Fibroblast of lung (primary cell): ENCODE measurements at places on chromosomes 5 and 9.
A peak's percentile ranks its signal among the peaks of the same experiment; 100 is the strongest.

DNA sequence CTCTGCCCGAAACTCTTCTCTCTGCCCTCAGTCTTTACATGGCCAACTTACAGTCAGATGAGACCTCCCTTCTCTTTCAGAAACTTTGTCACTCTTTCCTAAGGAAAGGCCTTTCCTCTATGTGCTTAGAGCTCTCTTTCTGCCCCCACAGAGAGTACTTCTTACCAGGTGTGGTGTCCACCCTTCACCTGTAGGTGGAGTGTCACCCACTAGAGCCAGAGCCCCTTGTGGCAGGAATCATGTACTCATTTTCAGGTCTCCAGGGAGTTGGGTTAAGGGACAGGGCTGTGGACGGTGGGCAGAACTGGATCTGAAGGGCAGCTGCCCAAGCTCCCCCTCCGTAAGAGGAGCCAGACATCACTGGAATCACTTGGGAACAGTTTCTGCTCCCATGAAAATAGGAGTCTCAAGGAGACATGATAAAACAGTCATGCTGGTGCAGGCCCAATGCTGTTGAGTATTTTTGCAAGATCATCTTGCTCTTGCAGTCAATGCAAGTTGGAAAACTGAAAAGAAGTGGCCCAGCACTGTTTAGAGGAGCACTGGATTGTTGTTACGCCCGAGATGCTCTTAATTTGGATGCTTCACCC lies 436.7 kb downstream of the ZSWIM6 start:
- peak; percentile 13 for DNase-seq

- DNase-seq, result no peak
Observed at GRCh38 chr5:171369056-171369455, 18.6 kb upstream of the NPM1 start.

DNA sequence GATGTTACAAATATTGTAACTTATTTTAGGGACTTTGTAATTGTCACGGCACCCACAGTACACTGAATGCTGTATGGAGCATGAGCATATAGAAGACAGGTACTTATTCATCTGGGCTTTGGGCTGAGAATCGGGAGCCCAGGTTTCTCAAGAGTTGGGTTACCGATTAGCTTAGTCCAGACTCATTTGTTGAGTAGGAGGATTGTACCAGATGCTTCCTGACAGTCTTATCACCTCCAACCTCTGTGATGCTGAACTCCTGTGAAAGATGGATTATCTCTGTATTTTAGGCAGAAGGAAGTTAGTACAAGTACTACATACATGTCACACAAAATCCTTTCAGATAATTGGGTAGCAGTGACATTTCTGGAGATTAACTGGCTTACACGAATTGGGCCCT lies 79.2 kb downstream of the SV2C start:
- no peak for DNase-seq

GRCh38 chr5:94941122-94941755 lies 322.8 kb downstream of the SLF1 start:
- DNase-seq, result no peak

DNA sequence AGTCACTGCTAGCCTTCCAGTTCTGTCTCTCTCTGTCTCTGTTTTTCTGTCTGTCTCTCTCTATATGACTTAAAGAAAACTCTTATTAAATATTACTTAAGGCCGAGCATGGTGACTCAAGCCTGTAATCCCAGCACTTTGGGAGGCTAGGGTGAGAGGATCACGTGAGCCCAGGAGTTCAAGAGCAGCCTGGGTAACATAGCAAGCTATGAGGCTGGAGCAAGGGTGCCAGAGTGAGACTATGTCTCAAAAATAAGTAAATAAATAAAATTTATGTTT lies 1.7 kb upstream of the GBGT1 start:
- no peak for DNase-seq

GRCh38 chr5:139788294-139788910 lies 7.2 kb upstream of the PSD2 start:
- DNase-seq, result no peak

- DNase-seq, result no peak
Observed at GRCh38 chr9:70486127-70486526, 71.7 kb upstream of the KLF9 start.

DNA sequence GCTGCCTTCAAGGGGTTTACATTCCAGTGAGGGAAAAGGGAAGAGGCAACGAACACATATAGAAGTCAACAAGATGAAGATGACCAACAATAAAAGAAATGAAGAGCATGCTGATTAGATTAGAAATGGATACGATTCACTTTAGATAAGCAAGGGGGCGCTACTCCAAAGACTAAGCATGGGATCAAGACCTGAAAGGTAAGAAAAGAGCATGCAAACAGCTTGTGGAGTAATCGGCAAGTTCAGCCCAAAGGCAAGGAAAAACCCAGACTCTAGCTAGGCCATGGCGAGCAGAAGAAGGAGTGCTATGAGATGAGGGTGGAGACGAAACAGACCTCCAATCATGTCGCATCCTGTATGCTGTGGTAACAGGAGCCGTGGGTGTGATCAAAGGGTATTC lies 124.4 kb downstream of the FANCC start:
- DNase-seq, result no peak

DNA sequence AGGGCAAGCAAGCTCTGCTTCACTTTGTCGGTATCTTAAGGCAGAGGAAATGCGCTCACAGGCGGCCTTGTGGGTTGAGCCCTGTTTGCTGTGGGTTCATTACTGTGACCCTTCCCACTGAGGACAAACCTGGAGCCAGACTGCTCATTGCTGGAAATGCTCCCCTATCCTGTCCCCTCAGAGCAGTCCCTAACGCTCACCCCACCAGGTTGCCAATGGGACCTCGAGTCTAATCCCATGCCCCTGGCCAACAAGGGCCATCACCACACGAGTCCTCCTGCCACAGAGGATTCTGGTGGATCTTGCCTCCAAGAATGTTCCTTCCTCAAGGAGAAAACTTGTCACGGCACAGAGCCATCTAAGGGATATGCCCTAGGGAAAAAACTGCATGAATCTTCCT lies 14.6 kb downstream of the IPPK start:
- DNase-seq, result no peak

DNA sequence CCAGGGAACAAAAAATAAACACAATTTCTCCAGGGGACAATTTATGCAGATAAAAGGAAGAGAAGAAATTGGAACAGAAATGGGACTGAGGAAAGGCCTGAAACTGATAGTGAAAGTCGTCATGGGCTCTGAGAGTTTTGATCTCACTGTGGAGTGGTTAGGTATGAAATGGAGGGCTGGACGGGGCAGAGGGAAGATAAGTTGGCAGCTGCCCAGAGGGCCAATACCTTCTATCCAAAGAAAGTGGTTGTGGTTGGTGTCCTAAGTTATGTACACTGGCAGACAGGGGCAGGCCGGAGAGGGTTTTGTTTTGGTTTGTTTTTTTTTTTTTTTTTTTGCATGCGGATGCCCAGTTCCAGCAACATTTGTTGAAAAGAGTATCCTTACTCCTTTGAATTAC lies 46.1 kb downstream of the ZNF618 start:
- no peak for DNase-seq

- peak; percentile 67 for DNase-seq
Observed at GRCh38 chr9:114291064-114291474, 31.8 kb upstream of the ORM1 start.

- no peak for DNase-seq
Observed at GRCh38 chr9:109414125-109414785, 83.9 kb downstream of the PTPN3 start.

DNA sequence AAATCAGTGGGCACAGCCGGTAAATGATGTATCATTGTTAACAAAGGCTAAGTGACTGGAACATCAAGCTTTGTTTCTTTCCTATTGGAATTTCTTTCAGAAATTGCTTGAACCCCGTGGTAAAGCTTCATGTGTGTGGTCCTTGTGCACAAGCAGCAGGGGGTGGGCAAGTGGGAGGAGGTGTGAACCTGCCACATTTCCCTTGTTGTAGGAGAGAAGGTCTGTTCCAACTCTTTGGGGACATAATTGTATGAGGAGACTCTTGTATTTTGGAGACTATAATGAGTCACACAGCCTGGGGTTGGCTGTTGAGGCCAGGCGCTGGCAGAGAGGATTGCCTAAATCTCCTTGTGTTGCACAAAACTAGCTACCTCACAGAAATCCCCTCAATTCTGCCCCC lies 620.5 kb downstream of the IRX1 start:
- no peak for DNase-seq

DNA sequence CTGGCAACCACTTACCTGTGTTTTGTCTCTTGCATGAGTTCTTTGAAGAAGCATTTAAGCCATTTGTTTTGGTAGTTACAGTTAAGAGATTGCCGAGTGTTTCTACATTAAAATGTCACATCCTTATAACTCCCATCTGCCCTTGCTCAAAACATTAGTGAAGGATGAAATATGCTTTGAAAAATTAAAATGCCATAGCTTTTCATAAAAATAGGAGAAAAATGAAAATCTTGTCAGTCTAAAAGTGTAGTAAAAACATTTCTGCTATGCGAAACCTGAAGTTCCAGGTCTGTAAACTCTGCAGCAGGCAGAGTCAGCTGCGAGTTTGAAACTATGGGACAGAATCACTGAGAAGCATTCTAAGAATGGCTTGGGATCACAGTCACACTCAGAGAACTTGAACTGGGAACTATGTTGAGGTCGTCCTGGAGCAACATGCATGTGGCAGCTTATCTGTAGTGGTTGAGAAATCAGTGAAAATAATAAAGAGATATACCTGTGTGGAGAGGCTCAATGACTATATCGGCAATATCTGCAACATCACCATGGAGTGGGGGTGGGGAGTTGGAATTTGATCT lies 67.4 kb downstream of the RASGRF2 start:
- no peak for DNase-seq

DNA sequence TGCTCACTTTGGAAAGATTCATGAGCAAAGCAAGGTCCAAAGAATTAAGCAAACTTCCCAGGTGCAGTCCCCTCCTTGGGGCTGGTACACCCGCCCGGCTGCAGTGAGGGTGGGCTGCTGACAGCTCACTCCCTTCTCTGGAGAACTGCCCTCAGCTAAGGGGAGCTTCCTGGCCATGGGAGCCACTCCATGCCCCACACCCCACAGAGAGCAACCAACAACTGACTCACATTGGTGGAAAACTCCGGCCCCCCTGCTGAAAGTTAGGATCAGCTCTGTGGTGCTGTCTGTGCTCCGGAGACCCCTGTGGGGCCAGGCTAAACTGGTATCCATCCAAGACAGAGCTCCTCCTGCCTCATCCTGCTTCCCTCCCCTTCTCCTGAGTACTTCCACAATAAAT lies 223.0 kb downstream of the GABBR2 start:
- DNase-seq, result no peak

GRCh38 chr9:116191576-116192415 lies 38.2 kb downstream of the PAPPA start:
- DNase-seq, result no peak

DNA sequence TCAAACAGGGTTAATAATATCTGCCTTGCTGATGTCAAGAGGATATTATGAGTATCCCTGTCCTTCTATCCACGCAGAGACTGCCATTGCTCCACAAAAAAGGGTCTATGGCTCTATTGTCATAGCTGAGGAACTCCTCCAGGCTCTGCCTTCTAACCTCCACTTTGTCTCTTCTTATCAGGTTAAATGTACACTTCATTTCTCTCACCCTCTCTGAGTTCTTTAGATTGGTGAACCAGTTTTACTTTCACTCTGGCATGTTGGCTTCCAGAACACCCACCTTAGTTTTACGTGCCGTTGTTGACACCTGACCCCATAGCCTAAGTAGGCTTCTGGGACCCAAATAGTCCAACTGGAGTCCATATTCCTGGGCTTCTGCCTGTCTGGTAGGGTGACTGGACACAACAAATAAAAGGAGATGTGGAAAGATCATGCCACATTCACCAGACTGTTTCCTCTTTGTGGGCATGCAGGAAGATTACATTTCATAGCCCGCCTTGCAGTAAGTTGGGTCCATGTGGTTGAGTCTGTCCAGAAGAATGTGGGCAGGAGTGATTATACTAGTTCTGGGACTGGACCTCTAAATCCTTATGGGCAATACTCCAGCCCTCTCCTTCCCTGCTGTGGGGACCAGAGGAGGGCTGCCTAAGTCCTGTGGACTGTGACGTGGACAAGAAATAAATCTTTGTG lies 350.4 kb upstream of the CLINT1 start:
- DNase-seq, result no peak

DNA sequence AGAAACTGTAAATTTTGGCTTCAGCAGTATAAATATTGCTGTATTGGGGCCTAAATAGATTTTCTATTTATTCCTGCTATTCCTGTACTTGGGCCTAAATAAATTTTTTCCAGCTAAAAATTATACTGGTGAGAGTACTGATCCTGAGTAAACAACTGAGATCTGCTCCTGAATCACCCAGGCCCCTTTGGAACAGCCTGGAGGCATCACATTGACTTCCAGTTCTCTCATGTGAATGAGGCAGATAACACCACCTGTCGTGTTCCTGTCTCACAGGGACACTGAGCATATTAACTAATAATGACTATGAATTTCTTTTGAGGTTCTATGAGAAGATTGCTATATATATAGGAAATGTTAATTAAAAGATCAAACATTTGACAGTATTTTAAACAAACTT lies 119.5 kb upstream of the PLCXD3 start:
- no peak for DNase-seq

DNA sequence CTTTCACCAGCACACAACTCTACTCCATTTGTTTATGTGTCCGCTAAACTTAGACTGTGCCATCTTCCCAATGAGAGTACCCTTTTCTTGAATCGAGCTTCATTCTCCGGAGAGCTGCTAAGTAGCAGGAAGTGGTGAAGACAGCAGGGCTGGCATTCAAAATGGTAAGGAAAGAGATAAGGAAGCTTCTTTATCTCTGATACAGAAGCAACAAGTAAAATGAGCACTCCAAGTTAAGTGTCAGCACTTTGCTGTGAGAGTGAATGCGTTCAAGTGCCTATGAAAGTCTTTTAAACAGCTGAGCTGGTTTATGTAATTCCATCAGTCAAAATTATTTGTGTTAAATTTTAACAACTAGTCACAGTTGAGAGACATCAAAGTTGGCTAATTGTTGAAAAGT lies 386.8 kb upstream of the PTPRD start:
- DNase-seq, result no peak

DNA sequence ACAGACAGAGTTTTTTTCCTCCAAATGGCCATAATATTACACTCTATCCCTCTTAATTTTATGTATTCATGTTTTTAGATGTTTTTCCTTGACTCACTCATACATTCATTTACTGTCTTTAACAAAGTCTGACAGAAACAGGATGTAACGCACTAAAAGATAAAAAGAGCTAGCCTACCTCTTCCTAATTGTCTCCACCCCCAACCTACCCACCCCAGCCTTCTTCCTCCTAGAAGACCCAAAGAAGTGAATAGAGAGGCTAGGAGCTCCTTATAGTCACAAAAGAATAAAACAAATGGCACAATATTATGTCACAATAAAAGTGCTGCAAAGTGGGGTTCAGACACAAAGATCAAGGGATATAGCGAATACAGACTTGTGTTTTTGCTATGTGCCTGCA lies 719 bp downstream of the NOL8 start:
- DNase-seq, result no peak

DNA sequence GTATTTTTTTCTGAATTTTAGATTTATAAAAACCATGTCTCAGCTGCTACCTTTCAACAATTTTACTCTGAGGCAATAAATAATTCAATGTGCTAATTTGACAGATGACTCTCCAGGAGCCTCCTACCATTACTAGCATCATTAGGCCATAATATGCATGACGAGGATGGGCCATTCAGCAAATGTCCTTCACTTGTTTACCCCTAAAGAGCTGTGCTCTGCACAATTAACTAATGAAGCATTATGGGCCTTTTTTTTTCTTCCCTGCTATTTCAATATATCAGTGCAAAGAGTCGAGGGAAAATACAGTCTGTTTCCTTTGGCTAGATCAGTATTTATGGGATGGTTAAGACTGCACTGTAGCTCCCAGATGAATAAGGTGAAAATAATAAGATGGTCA lies 627.2 kb downstream of the ISL1 start:
- no peak for DNase-seq
